Stimulated activated CD8-positive, alpha-beta memory T cell treated with anti-CD3 and anti-CD28 coated beads, Interleukin-2, amount 100 ng/mL, for 1 hour (primary cell): ENCODE measurements at places on chromosomes 7 and 10.

GRCh38 chr7:96052860-96053470 lies 268.9 kb downstream of the SLC25A13 start:
- DNase-seq: no peak

DNA sequence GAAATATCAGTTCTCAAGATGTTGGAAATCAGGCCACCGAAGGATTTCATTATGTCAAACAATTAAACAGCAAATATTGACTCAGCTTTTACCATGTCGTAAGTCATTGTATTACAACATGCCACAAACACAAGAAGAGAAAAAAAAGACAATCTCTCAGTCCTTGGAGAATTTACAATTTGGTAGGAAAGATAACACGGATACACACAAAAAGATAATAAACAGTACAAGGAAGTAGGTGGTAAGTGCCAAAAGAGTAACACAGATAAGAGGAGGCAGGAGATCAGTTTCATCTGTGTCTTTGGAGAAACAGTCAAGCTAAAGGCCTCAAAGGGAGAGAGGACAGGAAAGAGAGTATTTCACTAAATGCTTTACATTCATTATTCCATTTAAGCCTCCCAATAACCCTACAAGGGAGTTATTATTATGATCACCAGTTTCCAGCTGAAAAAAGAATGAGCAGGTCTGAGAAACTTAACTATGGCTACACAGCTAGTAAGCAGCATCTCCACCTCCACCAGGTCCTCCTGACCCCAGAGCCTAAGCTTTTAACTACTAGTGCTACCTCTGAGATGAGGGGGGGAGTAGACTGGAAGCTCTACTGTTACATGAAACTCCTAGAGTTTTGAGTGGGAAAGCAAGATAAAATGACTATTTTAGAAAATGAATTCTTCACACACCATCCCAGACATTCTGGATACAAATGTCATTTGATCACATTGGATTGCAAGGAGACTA lies 13.9 kb upstream of the DNAJC1 start:
- DNase-seq: no peak

- no peak for DNase-seq
These were observed 59.0 kb downstream of the YKT6 start for GRCh38 chr7:44259547-44260457.

DNA sequence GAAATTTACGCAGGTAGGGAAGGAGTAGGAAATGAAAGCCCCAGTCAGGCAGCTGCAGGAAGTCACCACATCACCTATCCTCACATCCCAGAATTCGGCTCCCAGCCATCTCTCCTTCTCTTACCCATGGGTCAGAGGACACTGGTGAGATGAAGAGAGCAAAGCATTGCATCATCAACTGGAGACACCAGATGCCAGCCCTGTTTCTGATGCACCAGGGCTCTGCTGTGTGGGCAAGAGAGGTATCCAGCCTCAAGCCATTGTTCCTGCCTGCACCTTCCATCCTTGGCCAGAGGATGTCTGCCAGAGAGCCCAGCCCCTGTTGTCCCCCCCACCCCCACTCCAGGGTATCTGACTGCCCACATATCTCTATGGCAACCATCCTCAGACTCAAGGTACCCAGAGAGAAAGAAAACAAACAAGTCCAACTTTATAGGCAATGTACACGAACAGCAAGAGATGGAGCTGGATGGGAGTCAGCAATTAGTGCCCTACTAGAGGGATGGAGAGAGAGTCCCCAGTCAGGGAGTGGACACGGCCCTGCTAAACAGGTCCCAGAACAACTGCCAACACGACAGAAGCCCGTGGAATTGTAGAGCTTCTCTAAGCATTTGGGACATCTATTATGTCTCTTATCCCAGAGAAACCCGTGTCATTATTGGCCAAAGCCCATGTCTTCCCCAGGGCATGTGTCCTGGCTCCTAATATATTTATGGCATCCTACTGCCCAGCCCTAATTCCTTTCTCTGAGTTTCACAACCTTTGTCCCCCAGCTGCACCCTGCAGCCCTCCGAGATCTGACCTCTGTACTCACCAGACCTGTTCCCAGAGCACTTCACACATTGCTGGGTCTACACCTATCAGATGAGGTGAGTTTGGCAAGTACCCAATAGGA lies 2.8 kb downstream of the CAMK2G start:
- DNase-seq: no peak

- no peak for DNase-seq
These were observed 28.6 kb downstream of the DHX32 start for GRCh38 chr10:125852487-125852886.

DNA sequence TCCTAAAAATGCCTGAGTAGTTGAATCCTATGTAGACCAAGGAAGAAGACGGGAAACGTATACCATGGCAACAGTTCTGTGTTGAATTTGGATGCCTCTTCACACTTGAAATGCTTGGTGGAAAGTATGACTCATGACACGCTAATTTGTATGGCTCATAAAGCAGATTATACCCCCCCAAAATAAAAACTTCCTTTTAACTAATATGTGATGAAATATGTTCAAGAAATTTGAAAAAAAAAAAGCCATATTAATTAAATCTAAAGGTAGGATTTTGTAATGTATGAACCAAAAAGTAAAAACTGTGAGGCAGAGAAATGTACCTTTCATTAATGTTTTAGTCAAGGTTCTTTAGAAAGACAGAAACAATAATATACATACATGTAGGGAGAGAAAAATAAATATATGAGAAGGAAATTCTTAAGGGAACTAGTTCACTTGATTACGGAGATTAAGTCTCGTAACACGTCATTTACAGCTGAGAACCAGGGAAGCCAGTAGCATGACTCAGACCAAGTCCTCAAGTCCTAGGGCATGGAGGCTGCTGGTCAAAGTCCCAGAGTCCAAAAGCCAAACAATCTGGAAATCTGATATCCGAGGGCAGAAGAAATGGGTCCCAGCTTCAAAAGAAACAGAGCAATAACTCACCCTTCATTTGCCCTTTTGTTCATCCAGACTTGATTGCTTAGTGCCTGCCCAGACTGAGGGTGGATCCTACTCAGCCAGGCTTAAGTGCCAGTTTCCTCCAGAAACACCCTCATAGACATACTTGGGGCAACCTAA lies 485.1 kb downstream of the SEMA3D start:
- DNase-seq: no peak

DNA sequence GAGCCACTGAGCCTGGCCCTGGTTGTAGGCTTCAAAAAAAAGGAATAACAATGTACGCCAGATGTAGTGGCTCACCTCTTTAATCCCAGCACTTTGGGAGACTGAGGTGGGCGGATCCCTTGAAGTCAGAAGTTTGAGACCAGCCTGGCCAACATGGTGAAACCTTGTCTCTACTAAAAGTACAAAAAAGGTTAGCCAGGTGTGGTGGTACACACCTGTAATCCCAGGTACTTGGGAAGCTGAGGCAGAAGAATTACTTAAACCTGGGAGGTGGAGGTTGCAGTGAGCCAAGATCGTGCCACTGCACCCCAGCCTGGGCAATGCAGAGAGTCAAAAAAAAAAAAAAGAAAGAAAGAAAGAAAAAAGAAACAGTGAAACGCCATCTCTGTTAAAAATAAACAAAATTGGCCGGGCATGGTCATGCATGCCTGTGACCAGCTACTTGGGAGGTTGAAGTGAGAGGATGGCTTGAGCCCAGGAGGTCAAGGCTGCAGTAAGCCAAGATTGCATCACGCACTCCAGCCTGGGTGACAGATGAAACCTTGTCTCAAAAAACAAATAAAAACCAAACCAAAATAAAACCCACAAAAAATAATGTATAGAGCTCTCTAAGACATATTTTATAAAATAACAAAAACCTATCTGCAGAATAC lies 4.7 kb upstream of the KLHDC10 start:
- no peak for DNase-seq

- DNase-seq: no peak
These were observed 25.5 kb upstream of the C10orf67 start for GRCh38 chr10:23370106-23370505.

- no peak for DNase-seq
These were observed 380.2 kb downstream of the EXOC4 start for GRCh38 chr7:133633055-133633454.

- no peak for DNase-seq
These were observed 7.9 kb downstream of the LAT2 start for GRCh38 chr7:74217455-74218342.

GRCh38 chr10:58757352-58758065 lies 244.8 kb downstream of the BICC1 start:
- DNase-seq: no peak

DNA sequence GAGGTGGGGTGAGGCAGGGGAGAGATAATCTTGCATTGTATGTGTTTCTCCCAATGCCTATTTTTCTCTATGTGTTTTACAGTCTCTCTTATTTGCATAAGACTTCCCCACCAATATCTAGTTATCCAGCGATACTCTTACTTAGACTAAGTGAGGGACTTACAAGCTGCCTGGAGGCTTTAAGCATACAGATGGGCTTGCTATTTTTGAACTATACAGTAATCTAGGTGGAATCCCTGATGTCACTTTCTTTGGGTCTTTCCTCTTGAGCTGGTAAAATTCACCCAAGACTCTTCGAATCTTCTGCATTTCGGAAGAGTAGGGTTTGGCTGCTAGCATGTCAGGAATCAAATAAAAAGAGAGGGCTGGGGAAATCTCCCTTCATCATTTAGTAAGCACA lies 76.6 kb downstream of the NDUFB2 start:
- DNase-seq: no peak

- no peak for DNase-seq
These were observed 4.8 kb upstream of the FAM24B start for GRCh38 chr10:122884166-122884565.

DNA sequence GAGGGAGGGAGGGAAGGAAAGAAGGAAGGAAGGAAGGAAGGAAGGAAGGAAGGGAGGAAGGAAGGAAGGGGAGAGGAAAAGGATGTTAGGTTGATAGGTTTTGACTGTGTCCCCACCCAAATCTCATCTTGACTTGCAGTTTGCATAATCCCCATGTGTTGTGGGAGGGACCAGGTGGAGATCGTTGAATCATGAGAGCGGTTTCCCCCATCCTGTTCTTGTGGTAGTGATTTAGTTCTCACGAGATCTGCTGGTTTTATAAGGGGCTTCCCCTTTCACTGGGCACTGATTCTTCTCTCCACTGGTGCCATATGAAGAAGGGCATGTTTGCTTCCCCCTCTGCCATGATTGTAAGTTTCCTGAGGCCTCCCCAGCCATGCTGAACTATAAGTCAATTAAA lies 15.1 kb upstream of the NUDCD3 start:
- DNase-seq: no peak

- DNase-seq: no peak
These were observed 189.2 kb downstream of the ADARB2 start for GRCh38 chr10:1548146-1548545.

- DNase-seq: no peak
These were observed 34.1 kb downstream of the OSBPL3 start for GRCh38 chr7:24945899-24946298.

DNA sequence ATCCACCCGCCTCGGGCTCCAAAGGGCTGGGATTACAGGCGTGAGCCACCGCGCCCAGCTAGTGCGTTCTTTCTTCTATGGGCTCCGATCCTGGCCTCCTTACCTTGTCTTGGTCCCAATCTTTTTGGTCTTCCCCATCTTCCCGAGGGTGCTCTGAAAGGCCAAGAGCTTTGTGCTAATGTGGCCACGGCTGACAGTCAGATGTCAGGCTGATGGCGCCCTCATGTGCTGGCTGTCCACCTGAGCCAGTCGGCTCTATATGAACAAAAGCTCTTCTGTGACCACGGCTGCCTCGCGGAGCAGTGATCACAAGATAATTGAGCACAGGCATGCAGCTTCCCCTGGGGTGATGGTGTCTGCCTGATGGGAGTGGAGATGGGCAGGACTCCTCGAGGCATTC lies 11.0 kb upstream of the AHCYL2 start:
- no peak for DNase-seq

GRCh38 chr10:15237351-15237750 lies 68.9 kb upstream of the NMT2 start:
- no peak for DNase-seq

- DNase-seq: no peak
These were observed 5.3 kb downstream of the NRP1 start for GRCh38 chr10:33329178-33329577.

DNA sequence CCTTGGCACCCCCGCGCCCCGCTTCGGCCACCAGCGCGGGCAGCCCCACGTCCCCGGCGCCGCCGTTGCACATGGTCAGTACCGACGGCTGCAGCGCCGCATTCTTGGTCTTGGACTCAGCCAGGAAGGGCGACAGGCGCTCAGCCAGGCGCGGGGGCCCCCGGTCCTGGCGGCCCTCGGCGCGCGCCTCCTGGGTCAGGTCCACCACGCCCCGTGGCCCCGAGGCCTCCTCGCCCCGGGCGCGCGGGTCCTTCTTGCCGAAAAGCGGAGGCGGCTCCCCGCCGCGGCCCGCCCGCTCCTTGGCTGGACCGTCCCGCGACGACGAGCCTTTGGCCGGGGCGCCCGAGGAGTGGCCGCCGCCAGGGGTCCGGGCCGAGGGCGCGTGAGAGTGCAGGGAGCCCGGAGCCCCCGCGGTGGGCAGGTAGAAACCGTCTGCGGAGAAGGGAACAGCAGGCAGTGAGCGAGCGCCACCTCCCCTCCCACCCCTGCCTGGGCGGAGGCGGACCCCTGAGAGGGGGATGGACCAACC lies 34.7 kb downstream of the TNRC18 start:
- DNase-seq: no peak
